Activated CD4-positive, alpha-beta T cell treated with anti-CD3 and anti-CD28 coated beads for 4 hours (primary cell): ENCODE measurements at places on chromosomes 11 and 22.

DNA sequence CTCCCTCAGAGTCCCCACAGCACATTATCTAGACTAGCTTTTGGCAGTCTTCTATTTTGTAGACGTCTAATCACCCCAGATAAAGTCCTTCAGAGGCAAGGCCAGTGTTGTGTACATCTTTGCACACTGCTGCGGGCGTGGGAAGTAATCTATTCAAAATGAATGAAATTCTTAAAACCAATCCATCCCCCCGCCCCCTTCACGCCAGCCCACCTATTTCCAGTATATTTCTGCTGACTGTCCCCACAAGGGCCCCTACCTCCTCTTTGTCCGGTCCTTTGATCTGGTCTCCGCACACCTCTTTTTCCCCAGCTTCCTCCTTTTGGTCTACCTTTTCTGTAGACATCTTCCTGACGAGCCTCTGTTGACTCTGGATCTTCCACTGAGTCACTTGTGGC lies 375 bp downstream of the BSCL2 start:
- no peak for DNase-seq

DNA sequence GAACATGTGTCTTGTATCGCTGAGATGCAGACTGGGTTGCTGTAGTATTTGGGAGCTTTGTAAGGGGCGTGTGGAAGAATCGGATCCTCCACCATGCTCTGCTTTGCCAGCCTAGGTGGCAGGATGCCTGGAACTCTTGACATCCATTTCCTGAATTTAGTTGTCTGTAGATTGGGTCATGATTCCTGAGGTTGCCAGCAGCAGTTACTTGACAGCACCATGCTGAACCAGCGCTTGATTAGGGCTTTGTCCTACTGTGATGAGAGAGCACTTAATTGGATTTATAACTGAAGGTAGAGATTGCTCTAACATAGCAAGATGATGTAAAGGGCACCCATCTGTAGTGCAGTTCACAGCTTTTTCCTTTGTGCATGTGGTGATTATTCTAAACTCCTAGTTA lies 75.6 kb upstream of the HORMAD2 start:
- no peak for DNase-seq

- DNase-seq: no peak
These were observed 32.2 kb upstream of the HEPHL1 start for GRCh38 chr11:93988912-93989311.

- peak; percentile 55 for DNase-seq
These were observed 7.3 kb upstream of the SYT7 start for GRCh38 chr11:61587951-61588727.

DNA sequence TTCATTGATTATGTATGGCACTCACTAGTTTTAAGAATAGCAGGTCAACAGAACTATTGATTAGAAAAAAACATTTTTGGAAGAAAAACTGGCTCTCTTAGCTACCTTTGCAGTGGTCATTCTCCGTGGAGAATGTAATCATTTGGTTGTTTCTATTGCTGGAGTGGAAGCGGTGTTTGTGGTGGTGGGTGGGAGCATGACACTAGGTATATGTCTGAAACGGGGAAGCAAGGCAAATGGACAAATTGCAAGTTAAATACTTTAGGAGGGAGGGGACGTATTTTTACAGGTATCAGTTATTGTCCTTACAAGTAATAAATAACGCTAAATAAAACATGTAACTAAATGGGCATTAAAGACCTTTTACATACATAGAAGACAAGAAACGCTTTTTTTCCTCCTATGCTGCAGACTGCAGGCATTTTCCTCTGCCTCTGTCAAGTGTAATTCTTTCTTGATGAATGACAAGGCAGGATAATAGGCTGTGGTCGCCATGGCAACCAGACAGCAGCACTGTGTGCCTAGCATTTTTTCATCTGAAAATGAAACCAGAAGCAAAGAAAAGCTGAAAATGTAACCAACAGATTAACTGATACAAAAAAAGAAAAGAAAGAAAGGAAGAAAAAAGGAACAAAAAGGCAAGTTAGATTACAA lies 46.2 kb downstream of the BLID start:
- no peak for DNase-seq

GRCh38 chr11:119889728-119890280 lies 160.8 kb upstream of the NECTIN1 start:
- no peak for DNase-seq

- no peak for DNase-seq
These were observed 9.7 kb downstream of the TSPAN32 start for GRCh38 chr11:2311353-2312133.

DNA sequence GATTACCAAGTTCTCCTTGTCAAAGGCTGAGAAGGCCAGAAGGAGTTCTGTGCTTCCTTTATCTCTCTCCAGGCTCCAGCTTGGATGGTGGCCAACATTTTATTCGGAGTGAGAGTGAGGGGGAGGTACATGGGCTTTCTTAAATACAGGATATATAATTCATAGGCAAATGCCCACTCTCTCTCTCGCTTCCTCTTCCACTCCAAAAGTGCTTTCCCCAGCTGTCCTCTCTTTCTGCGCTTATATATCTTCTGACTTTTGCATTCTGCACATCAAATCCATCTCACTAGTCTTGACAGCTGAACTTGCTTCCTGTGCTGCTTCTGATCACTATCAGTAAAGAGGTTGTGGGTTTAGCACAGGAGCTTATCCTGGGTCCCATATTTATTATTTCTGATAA lies 125.4 kb upstream of the ARHGAP20 start:
- no peak for DNase-seq

- peak; percentile 47 for DNase-seq
These were observed 5.9 kb upstream of the PHF21A start for GRCh38 chr11:46127150-46127638.

GRCh38 chr22:38733724-38734381 lies 21.9 kb downstream of the SUN2 start:
- DNase-seq: no peak
